ENCODE measurements at places on chromosomes 4 and X. TPM values are rescaled to one million over a fixed set of nuclear protein-coding genes. Genes with fewer than 3 reads are reported as not detected.

GAGE1 gene
- not detected for total RNA-seq

TMPRSS11D gene
- total RNA-seq: not detected

NKX3-2 gene
- 1.2 TPM for total RNA-seq

TMSB15B gene
- 9.1 TPM for total RNA-seq

STATH gene
- total RNA-seq: not detected

NPNT gene
- total RNA-seq: not detected

GABRA4 gene
- total RNA-seq: not detected

Measured in bronchus fibroblast of lung (primary cell).